ENCODE measurements at places on chromosomes 12 and 14.

- no peak for DNase-seq
Observed at GRCh38 chr12:113655919-113656318, 184.2 kb upstream of the LHX5 start.

DNA sequence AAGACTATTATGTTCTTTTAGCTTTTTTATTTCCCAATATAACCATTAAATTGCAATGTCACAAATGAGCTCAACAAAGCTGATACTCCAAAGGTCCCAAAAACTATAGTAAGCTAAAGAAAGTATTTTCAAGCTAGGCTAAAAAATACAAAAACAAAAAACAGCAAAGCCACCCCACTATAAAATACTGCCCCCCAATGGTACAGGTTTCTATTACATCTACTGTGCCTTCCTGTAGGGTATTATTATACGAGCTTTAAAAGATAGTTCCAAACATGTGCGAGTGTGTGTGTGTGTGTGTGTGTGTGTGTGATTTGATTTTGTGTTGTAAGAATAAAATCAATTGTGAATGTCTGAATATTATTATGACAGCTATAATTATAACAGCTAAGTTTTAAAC lies 1.1 kb downstream of the IFNG start:
- DNase-seq, result peak; percentile 7

DNA sequence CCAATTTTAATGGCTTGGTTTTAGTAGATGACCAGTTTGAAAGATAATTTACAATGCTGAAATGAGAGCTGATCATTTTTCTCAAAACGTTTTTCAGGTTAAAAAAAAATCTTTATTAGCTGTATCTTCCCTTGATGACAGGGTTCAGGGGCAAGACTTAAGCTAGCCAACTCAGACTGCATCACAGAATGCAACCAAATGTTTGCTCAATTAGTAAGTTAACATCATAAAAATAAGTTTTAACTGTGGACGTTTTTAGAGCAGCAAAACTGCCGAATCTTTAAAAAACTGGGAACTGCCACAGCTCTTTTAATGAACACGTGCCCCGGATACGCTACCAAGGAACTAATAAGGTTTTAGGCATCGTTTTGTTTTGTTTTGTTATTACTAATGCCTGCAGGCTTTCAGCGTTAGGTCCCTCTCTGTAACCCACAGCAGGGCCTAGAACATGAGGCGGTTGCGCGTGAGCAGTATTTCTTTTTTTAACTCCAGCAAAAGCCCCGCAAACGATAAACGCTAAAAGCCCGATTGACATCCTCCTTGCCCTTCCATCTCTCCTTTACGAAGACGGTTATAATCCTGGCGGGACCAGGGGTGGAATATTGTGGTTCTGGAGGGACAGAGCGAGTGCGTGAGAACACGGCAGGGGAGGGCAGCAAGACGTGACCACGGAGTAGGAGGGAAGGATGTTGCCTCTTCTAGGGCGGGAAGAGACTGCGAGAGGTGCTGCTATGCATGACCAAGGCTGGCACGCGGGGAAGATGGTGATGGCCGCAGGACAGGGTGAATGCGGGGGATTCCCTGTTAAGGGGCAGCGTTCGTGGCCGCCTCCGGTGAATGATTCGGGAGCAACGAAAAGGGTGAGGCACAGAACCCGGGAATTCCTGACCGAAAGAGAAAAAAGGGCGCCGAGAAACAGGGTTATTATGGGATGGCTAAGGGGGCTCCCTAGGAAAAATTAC lies 652 bp downstream of the SUPT16H start:
- DNase-seq, result peak; percentile 59

DNA sequence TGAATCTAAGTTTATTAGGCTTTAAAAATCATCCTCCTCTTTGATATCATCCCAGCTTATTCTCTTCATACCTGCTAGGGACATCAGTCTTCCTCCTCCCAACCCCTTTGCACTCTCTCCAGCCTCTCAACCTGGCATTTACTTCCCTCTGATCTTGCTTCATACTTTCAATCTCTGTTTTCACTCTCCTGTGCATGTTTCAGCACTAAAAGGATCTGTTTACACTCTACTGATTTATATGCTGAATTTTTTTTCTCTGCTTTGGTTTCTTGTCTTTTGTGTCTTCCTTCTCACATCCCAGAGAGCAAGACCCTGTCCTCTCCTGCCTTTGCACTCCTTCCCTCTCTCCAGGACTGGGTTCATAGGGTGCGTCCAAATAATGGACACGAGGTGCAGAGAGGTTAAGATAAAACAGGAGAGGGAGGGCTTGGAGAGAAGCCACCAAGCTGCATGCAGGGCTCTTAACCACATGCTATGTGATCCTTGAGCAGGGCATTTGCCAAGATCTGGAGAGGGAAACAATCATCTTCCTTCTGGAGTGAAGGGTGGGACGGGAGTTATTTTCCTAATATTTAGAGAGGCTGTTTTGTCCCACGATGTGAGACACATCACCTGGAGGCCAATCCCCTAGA lies 3.0 kb upstream of the CISTR start:
- DNase-seq, result peak; percentile 44

DNA sequence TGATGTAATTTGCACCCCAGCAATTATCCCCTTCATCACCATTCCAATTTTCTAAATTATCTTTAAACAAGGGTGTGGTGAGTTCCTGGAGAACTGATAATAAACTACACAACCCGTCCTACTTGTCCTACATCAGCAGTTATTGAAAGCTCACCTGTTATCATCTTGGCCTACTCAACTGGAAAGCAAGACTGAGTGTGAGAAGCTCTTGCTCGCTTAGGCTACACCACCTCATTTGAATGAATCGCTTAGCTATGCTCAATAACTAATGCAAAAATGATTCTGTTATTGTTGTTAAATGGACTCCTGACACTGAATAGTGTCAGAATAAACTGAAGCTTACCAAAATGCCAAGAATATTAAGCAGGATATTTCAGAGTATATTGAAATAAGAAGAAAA lies 115.4 kb upstream of the BTG1 start:
- no peak for DNase-seq

GRCh38 chr14:64232095-64232838 lies 61.9 kb downstream of the ESR2 start:
- DNase-seq, result peak; percentile 72

- no peak for DNase-seq
Observed at GRCh38 chr14:34671716-34672115, 41.8 kb upstream of the SNX6 start.

- no peak for DNase-seq
Observed at GRCh38 chr14:63991833-63992232, 139.0 kb downstream of the SYNE2 start.

DNA sequence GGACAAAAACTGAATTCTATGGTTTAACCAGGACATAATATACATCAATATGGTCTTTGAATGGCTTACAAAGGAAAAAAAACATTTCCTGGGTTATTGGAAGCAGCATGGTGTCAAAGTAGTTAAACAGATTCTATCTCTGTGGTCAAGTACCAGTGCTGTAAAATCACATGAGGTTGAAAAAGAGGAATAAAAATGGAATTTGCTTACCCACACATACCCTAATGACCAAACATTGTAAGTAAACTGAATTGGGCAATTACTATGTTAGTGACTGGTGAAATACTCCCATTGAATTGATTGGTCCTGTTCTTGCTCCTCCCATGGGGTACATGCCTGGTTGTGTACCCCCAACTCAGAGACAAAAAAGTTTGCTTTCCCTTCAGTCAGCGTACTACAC lies 19.6 kb downstream of the IFNG start:
- no peak for DNase-seq

GRCh38 chr14:106556665-106557289 lies 1030.4 kb downstream of the TMEM121 start:
- no peak for DNase-seq

- no peak for DNase-seq
Observed at GRCh38 chr12:81797100-81797499, 38.0 kb upstream of the PPFIA2 start.
